ENCODE measurements at places on chromosomes 16 and 17. TPM values are rescaled to one million over a fixed set of nuclear protein-coding genes. Genes with fewer than 3 reads are reported as not detected.

Gene YBX2
- 0.07 TPM for total RNA-seq

Gene CHCT1
- total RNA-seq = 0.24 TPM

Gene RPS6KB1
- total RNA-seq = 52.3 TPM

Gene SCNN1B
- not detected for total RNA-seq

Gene CHRNE
- total RNA-seq = 0.38 TPM

Gene RAB11FIP4
- total RNA-seq = 15.1 TPM

Gene TP53TG3F
- total RNA-seq = not detected

Gene CYGB
- total RNA-seq = not detected

Gene CLEC18B
- total RNA-seq = 0.29 TPM

Gene PERCC1
- 0.33 TPM for total RNA-seq

Gene TBC1D3G
- not detected for total RNA-seq

Gene RGS11
- 0.09 TPM for total RNA-seq

Gene AIPL1
- total RNA-seq = not detected

Gene NPIPA3
- 1.8 TPM for total RNA-seq

Gene IRX5
- not detected for total RNA-seq

Gene KLHL11
- 26.9 TPM for total RNA-seq

Gene SRCIN1
- 0.50 TPM for total RNA-seq

Gene GPR142
- total RNA-seq = not detected

Gene ZNF263
- total RNA-seq = 35.1 TPM

Gene CRHR1
- total RNA-seq = not detected

Gene KRTAP4-4
- total RNA-seq = not detected

Gene GCGR
- total RNA-seq = not detected

Gene TNFRSF13B
- not detected for total RNA-seq

Gene TMEM220
- 0.55 TPM for total RNA-seq

Gene CACNG5
- total RNA-seq = not detected

Gene HSF5
- 5.4 TPM for total RNA-seq

Gene TEX14
- 0.20 TPM for total RNA-seq

Gene CCDC40
- total RNA-seq = 4.3 TPM

Gene SLC25A11
- total RNA-seq = 101 TPM

Gene ATP2A1
- 1.9 TPM for total RNA-seq

Gene PLLP
- 0.49 TPM for total RNA-seq

Gene SLC13A2
- total RNA-seq = not detected

Gene IL17C
- total RNA-seq = not detected

Gene TEFM
- 16.0 TPM for total RNA-seq

Gene SLFN13
- 24.4 TPM for total RNA-seq

Gene TACO1
- total RNA-seq = 40.0 TPM

Gene TM4SF5
- total RNA-seq = not detected

Gene TBC1D3H
- total RNA-seq = not detected

Gene EXOC3L1
- total RNA-seq = not detected

Gene TBX4
- total RNA-seq = not detected

Gene WNT9B
- total RNA-seq = not detected

Gene ITGB3
- total RNA-seq = 0.07 TPM

Gene ABCA10
- total RNA-seq = 0.46 TPM

Gene SLC5A10
- total RNA-seq = not detected

Gene SMPD3
- total RNA-seq = 0.22 TPM

All from CD8-positive, alpha-beta memory T cell (primary cell).